ENCODE measurements at places on chromosomes 1 and 21. TPM values are rescaled to one million over a fixed set of nuclear protein-coding genes. Genes with fewer than 3 reads are reported as not detected.
A peak's percentile ranks its signal among the peaks of the same experiment; 100 is the strongest.

Gene FNDC5
- 39.6 TPM for total RNA-seq

Gene SLAMF1
- total RNA-seq = not detected

Gene THEMIS2
- total RNA-seq = 10.8 TPM

Gene OR2W3
- not detected for total RNA-seq

Gene SHISA4
- total RNA-seq = 384 TPM

Gene LCE5A
- total RNA-seq = not detected

Gene RNU1-2
- total RNA-seq = not detected

Gene FCRLB
- not detected for total RNA-seq

DNA sequence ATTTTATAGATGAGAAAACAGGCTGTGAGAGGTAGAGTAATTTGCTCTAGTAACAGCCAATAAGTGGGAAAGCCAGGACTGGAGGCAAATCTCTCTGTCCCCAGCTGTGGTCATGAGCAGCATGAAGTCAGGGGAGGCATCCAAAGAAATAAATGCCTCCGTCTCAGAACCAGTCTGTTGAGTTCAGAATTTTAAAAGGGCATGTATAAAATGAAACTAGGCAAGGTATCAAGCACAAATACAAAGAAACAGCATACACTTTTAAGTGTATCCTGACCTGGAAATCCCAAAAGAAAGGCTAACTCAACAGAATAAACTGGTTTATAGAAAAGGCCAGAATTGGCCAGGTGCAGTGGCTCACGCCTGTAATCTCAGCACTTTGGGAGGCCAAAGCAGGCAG is 120.0 kb upstream of the B3GALT2 start:
- no peak overlapping the region for H3K4me3 ChIP-seq
- H3K27me3 ChIP-seq = no peaks in the 10 kb centered on the region
- no peak overlapping the region for H3K27ac ChIP-seq

DNA sequence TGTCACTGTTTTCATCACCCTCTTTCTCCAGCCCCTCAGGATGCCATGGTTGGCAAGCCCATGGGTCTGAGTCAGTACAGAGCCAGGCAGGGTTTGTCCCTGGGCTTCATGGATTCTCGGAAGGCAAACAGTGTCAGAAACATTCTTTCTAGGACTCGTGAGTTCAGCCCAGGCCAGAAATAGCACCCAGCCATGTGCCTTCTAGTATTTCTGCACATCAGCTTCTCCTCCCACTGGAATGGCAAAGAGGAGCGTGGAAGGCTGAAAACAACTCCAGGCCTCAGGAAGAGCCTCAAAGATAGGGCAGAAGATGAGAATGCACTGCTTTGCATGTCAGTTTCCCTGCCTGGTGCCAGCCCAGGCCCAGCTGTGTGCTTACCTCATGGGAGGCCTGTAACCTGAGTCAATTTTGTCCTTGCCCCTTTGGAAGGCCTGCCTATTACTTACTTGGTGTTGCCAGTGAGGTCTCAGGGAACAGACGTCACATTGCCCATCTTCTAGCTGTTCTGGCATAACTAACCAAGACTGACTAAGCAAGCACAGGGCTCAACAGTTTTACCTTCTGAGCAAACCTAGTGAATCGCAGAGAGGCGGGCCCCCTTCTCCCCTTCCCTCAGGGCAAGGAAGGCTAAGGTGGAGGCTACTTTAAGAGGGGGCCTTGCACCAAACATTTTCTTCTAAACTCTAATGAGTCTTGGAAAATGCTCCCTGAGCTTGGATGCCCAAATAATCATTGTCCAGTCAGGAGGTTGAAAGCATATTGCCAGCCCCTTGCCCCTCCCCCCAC is 42.4 kb downstream of the GLUL start:
- H3K4me3 ChIP-seq = no peak overlapping the region
- H3K36me3 ChIP-seq = no peaks in the 10 kb centered on the region
- peak; percentile 85 for DNase-seq
- H3K4me1 ChIP-seq = peaks cover 50% of the 10 kb centered on the region
- peak overlapping the region; percentile 100 for H3K27ac ChIP-seq
- H3K27me3 ChIP-seq = no peaks in the 10 kb centered on the region

GRCh38 chr1:181936768-181937581 is 124.5 kb downstream of the ZNF648 start:
- H3K4me3 ChIP-seq = no peak overlapping the region
- no peak for DNase-seq
- no peak overlapping the region for H3K27ac ChIP-seq
- no peaks in the 10 kb centered on the region for H3K27me3 ChIP-seq

GRCh38 chr1:184193451-184193850 is 141.9 kb downstream of the TSEN15 start:
- no peak overlapping the region for H3K27ac ChIP-seq
- no peaks in the 10 kb centered on the region for H3K4me1 ChIP-seq
- H3K36me3 ChIP-seq = no peaks in the 10 kb centered on the region
- DNase-seq = no peak

DNA sequence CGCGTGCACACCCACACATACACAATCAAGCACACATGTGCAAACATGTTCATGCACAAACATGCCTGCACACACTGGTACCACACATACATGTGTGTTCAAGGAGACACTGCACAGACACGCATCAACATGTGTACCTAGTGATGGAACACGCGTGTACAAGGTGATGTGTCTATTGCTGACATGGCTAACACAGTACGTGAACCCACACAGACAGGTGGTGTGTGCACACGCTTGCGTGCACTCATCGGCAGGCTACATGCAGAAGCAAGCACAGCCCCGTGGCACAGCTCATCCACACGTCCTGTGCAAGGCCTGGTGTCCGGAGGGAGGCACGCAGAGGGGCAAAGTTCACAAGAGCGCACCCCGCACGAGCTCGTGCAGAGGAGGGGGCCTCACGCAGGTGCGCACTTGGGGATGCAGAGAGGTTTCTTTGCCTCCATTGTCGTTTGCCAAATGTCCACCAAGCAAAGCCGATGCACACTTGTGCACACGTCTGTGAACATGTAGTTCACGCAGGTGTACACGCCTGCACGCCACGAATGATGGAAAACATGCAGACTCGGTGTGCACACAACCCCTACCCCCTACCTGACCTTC is 969 bp downstream of the ACAP3 start:
- DNase-seq = no peak
- no peaks in the 10 kb centered on the region for H3K36me3 ChIP-seq
- H3K27ac ChIP-seq = peak overlapping the region; percentile 99
- no peaks in the 10 kb centered on the region for H3K27me3 ChIP-seq

- no peaks in the 10 kb centered on the region for H3K36me3 ChIP-seq
- no peaks in the 10 kb centered on the region for H3K27me3 ChIP-seq
- no peaks in the 10 kb centered on the region for H3K4me1 ChIP-seq
- no peak overlapping the region for H3K4me3 ChIP-seq
- no peak overlapping the region for H3K27ac ChIP-seq
Measured at GRCh38 chr1:229714964-229715603, 89.0 kb downstream of the URB2 start.

- no peaks in the 10 kb centered on the region for H3K27me3 ChIP-seq
- no peaks in the 10 kb centered on the region for H3K4me1 ChIP-seq
Measured at GRCh38 chr21:30329203-30329875, 8.2 kb downstream of the KRTAP27-1 start.

DNA sequence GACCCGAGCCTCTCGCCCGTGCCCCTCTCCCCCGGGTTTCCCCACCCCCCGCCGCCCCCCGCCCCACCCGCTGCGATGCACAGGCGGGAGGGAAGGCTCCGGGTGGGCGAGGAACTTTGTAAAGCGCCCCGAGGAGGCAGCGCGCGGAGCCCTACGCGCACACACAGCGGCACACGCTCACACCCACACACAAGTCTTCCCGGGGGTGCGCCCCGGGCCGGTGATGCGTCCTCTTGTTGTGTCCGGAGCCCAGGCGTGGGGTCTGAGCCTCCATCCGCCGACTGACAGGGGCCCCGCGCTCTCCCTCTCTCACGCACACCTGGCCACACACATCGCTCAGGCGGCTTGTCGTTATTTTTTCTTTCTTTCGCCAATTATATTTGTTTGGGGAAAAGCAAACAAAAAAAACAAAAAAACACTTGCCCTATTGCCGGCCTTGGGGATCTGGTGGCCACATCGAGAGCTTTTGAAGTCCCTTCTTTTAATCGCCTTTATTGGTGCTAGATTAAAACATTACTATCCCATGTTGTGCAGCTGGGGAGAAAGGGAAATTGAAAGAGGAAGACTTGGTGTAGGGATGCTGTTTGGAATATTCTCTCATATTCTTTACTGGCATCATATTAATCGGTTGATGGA is 770 bp downstream of the NTNG1 start:
- no peak for DNase-seq
- no peaks in the 10 kb centered on the region for H3K36me3 ChIP-seq
- H3K27me3 ChIP-seq = peaks cover 35% of the 10 kb centered on the region
- H3K27ac ChIP-seq = no peak overlapping the region
- peaks cover 9% of the 10 kb centered on the region for H3K4me1 ChIP-seq
- peak overlapping the region; percentile 69 for H3K4me3 ChIP-seq

- no peak overlapping the region for H3K27ac ChIP-seq
- DNase-seq = peak; percentile 14
- no peaks in the 10 kb centered on the region for H3K27me3 ChIP-seq
- no peak overlapping the region for H3K4me3 ChIP-seq
Measured at GRCh38 chr1:50348449-50349241, 74.6 kb downstream of the DMRTA2 start.

DNA sequence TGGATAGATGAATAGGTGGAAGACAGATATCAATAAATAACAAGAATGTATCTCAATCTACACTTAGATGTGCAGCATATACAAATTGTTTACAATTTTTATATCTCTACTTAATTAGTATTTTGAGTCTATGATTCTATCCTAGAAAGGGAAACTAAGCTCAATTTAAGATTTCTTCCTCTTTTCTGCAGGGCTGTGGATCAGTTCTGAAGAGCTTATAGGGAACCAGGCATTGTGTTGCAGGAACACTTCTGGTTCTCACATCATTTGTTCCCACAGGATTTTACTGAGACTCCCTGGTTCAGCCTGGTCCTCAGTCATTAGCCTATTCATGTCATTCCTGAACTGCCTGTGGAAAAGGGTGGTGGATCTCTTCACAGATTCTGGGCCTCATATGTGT is 105.8 kb downstream of the TNFSF18 start:
- no peaks in the 10 kb centered on the region for H3K4me1 ChIP-seq
- H3K36me3 ChIP-seq = no peaks in the 10 kb centered on the region
- DNase-seq = no peak
- H3K4me3 ChIP-seq = no peak overlapping the region

DNA sequence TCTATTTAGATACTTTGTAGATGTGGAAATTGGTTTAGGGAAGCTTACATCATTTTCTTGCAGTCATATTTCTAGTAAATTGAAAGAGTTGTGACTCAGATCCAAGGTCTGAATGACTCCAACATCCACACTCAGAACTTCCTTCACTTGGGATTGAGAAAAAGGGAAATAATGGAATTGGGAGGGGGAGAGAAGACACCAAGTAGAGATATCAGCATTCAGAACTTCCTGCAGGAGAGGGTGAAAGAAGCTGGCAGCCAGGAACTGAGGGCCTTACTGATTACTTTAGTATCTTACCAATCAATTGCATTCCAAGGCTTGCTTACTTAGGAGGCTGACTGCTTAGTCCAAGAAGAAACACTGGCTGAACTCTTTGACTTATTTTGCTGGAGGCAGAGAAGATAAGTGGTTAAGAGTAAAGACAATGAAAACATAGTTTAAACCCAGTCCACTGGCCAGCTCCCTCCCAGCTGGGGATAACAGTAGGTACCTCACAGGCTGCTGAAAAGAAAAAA is 21.7 kb downstream of the APP start:
- H3K36me3 ChIP-seq = no peaks in the 10 kb centered on the region
- no peak overlapping the region for H3K4me3 ChIP-seq
- DNase-seq = no peak
- H3K4me1 ChIP-seq = peaks cover 5% of the 10 kb centered on the region
- no peak overlapping the region for H3K27ac ChIP-seq

- H3K4me1 ChIP-seq = no peaks in the 10 kb centered on the region
- H3K4me3 ChIP-seq = no peak overlapping the region
- peaks cover 7% of the 10 kb centered on the region for H3K27me3 ChIP-seq
Measured at GRCh38 chr1:29531596-29531995, 295.3 kb downstream of the PTPRU start.

- H3K4me3 ChIP-seq = no peak overlapping the region
- H3K27ac ChIP-seq = no peak overlapping the region
- H3K36me3 ChIP-seq = peaks cover 53% of the 10 kb centered on the region
- no peaks in the 10 kb centered on the region for H3K4me1 ChIP-seq
- no peaks in the 10 kb centered on the region for H3K27me3 ChIP-seq
- DNase-seq = no peak
Measured at GRCh38 chr21:43694437-43695079, 24.4 kb upstream of the PDXK start.

DNA sequence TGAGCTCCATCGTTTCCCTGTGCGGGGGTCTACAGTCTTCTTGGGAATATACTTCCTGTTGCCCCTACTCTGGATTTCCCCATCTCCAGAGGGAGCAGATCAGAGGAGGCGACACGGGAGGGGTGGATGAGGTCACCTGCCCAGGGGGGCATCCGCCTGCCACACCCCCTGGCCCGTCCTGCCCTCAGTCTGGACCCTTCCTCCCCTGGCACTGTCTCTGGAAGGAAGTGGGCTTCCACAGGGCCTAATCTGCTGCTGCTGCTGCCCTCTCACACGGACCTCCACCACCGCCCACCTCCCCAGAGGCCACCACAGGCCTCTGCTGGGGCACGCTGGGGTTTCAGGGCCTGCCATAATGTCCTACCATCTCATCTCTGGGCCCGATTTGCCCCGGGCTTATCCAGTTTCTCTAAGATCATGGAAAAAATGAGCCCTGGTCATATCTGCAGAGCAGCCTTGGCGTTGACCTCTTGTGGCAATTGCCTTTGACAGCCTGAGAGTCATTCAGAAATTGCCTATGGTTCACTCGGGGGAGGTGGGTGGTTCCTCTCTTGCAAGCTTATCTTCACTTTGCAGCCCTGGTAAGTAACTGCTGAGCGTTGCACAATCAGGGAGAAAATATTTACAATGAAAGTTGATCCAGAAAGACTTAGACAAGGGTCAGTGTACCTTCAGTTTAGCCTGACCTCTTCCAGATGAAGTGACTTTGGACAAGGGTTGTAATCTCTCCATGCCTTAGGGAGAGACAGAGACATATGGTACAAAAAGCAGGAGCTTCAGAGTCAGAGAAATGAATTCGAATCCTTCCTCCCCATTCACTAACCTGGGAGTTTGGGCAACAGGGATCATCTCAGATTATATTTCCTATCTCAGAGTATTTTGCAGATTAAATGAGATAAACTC is 252.4 kb downstream of the TOMM20 start:
- peak; percentile 60 for DNase-seq
- no peak overlapping the region for H3K4me3 ChIP-seq
- H3K36me3 ChIP-seq = no peaks in the 10 kb centered on the region
- H3K27ac ChIP-seq = peak overlapping the region; percentile 88

DNA sequence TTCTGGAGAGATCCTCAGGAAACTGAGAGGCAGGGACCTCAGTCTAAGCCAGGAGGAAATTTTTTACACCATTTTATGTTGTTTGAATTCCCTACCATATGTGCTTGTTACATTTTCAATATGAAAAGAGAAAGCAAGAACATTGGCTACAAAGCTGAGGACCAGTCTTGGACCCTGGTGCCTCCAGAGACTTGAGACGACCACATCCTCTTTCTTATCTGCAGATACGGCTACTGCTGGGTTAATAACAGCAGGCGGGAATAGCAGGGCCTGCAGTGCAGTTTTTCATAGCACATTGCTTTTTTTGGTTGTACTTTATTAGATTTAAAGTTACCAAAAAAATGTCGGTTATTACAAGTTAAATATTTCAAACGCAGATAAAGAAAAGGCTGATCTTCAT is 3.9 kb downstream of the KDM4A start:
- no peak overlapping the region for H3K27ac ChIP-seq
- peaks cover 15% of the 10 kb centered on the region for H3K4me1 ChIP-seq
- peaks cover 57% of the 10 kb centered on the region for H3K36me3 ChIP-seq
- DNase-seq = no peak

GRCh38 chr1:181251713-181252075 is 163.2 kb downstream of the IER5 start:
- H3K36me3 ChIP-seq = no peaks in the 10 kb centered on the region
- no peak for DNase-seq
- H3K4me3 ChIP-seq = no peak overlapping the region
- H3K4me1 ChIP-seq = no peaks in the 10 kb centered on the region
- no peak overlapping the region for H3K27ac ChIP-seq
- H3K27me3 ChIP-seq = no peaks in the 10 kb centered on the region

All from gastrocnemius medialis (tissue), 4 donors.